ENCODE measurements at places on chromosomes 2 and 18. TPM values are rescaled to one million over a fixed set of nuclear protein-coding genes. Genes with fewer than 3 reads are reported as not detected.

- DNase-seq: no peak
Measured at GRCh38 chr2:207437524-207438143, 92.1 kb upstream of the CREB1 start.

DNA sequence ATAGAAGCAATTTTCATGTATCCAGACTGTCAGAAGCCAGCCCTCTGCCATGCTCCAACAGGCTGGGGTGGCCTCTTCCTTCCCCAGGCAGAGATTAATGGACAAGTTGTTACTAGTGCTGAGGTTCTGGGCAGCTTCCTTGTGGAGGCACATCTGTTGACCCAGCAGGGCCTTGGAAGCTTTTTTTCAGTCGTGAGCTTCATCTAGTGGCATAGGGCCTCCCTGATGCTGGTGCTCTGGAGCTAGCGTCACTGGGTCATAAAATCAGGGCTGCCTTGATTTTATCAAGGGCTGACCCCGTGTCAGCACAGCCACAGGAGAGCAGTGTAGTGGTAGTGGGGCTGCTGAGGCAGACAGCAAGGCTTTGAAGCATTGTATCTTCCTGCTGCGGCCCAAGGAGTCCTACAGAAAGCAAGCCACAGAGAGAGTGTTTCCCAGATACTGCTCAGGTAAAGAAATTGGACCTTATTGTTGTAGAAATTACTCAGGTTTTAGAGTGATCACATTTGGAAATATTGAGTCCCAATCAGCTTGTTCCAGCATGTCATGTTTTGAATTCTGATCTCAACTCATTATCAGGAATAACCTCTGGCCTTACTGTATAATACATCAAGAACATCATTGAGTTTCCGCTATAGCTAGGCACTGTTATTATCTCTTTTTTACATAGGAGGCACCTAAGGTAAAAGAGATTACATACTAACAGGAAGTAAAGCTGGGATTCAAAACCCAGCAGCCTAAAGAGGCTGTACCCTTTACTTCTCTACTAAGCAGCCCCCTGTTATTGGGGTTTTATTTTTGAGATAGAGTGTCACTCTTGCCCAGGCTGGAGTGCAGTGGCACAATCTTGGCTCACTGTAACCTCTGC, 92.3 kb upstream of the ALPP start:
- no peak for DNase-seq

- DNase-seq: no peak
Measured at GRCh38 chr2:190197143-190197720, 122.4 kb downstream of the HIBCH start.

DNA sequence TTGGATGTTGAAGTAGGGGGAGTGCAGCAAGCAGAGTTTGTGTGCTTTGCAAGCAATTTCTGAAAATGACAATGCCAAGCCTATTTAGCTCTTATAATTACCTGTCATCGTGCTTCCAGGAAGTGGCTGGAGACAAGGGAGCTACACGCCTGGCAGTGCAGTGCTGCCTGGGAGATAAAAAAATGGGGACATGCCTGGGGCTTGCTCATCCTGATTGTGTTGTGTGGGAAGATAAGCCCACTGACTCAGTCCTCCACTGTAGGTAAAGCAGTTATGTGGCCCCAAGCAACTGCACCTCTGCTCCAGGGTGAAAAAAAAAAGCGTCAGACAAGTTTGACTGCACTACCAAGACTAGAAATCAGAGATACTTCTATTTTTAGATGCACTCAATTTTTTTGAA, 396.9 kb upstream of the NXPH2 start:
- no peak for DNase-seq

Gene RBFA
- total RNA-seq: 45.3 TPM

Gene HOXD11
- total RNA-seq: not detected

GRCh38 chr2:54903736-54904554, 146.3 kb downstream of the RTN4 start:
- no peak for DNase-seq

Gene LBX2
- total RNA-seq: 1.6 TPM

GRCh38 chr2:144261336-144261735, 258.6 kb downstream of the ZEB2 start:
- no peak for DNase-seq

Data from omental fat pad (tissue), 4 donors.